Renal cortex interstitium (tissue), 15 donors: ENCODE measurements at places on chromosomes 7 and 10.

- DNase-seq: no peak
Measured at GRCh38 chr7:54060643-54061042, 481.5 kb upstream of the VSTM2A start.

DNA sequence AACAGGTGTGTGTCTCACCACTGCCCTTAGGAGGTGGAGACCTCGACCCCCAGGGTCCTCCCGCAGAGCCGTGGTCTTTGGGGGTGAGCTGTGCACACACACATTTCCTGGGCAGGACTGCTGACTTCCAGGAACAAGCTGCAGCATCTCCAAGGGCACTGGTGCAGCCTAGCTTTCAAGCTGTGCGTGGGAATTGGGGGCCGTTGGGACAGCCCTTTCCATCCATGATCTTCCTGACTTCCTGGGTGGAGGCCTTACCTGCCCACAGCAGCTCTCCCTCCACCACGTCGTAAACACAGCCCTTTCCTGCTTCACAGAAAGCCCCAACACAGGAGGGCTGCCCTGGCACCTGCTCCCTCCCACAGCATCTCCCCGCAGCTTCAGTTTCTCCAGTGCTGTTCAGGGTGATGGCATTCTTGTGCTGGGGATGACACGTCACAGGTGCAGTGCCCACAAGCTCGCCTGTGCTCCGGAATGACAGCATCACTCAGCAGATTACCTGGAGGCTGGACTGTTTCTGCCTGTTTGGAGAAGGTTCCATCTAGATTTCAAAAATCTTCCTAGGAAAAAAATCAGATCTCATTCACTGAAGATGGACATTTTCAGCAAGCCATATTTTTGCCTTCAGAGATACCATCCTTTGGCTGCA, 208.0 kb upstream of the PPP2R2D start:
- DNase-seq: no peak

DNA sequence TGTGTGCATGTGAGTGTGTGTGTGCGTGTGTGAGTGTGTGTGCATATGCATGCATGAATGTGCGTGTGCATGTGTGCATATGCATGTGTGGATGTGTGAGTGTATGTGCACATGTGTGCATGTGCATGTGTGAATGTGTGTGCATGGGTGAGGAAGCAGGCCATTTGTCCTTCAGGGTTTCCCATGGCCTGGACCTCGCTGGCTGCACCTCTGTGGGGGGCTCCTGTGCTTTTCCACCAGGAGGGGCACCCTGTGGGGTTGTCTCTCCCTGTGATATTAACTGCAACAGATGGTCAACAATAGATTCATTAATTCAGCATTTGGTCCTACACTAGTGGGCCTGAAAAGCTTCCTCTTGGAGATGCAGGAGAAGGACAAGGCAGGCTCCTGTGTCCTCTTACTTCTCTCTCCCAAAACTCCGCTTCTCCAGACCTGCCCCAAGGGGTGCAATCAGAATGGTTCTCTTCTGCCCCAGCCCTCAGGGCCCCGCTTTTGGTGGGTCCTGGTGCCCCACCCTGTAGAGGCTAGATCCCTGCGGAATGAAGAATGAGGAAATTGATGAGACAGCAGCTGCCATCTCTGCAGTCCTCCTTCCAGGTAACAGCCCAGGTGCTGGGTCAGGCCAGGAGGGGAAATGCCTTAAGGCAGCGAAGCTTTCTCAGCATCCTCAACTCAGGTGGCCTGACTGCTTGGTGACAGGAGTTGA, 41.5 kb upstream of the NUB1 start:
- DNase-seq: no peak

GRCh38 chr7:128100225-128100948, 69.2 kb upstream of the LRRC4 start:
- DNase-seq: no peak

DNA sequence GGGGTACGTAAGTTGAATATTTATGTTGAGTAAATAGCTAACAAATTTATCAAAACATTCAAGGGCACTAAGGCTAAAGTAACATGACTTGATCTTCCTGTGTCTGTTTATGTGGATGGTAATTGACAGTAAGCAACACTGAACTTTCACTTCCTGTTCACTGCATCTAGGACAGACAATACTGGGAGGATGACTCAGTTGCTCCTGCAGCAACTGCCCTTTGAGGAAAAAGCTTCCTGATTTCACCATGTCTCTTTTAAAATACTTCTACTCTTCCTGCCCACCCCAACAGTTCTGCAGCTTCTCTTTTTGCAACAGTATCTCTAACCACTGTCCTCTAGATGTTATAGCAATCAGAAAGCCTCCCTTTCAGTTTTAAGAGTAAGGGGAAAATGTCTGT, 76.6 kb upstream of the HGF start:
- DNase-seq: no peak

GRCh38 chr10:61262486-61263261, 190.5 kb downstream of the TMEM26 start:
- DNase-seq: no peak

GRCh38 chr7:140656548-140657515, 15.9 kb upstream of the ADCK2 start:
- DNase-seq: no peak

GRCh38 chr10:85618841-85619240, 747.8 kb downstream of the GRID1 start:
- no peak for DNase-seq

- DNase-seq: no peak
Measured at GRCh38 chr7:55155351-55156117, 136.7 kb downstream of the EGFR start.

DNA sequence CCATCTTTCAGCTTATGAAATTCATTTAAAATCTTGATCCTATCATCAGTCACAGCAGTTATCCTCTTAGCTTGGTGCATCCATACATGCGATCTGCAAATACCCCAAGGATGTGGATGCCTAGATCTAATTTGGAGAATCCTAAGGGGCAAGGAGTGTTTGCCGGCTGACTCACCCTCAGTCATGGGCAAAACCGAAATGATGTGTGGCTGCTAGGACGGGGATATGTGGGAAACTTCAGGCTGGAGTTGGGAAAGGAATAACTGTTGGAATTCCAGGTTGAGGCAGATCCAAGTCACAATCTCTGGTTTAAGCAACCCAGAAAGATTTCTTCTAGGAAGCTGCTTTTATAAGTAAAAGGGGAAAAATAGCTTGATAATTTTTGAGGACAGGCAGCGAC, 19.7 kb upstream of the GOT1 start:
- no peak for DNase-seq

DNA sequence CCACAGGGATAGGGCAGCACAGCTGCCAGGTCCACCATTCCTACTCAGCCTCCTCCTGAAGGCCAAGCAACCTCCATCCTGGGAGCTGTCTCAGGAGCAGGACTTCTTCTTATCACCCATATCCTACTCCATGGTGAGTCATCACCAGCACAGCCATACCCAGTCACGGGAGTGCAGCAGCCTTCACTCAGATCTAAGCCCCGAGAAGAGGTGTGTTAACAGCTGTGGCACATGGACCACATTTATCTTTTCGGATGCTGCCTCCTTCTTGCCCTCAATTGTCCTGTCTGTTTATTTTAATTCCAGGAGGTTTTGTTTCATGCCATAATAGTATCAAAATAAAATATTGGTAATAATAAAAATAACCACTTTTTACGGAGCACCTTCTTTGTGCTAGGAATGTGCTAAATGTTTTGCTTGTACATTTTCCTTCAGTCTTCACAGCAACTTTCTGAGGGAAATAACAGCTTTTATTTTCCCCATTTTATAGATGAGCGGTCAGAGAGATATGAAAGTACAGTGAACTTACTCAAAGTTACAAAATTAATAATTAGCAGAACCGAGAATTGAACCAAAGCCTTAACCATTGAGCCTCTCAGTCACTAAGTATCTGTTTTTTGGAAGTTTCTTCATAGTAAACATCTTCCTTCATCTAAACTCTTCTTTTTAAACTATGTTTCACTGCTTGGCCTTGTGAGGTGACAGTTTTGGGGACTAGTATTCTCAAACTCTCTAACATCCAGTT, 2.5 kb upstream of the KEL start:
- DNase-seq: no peak

DNA sequence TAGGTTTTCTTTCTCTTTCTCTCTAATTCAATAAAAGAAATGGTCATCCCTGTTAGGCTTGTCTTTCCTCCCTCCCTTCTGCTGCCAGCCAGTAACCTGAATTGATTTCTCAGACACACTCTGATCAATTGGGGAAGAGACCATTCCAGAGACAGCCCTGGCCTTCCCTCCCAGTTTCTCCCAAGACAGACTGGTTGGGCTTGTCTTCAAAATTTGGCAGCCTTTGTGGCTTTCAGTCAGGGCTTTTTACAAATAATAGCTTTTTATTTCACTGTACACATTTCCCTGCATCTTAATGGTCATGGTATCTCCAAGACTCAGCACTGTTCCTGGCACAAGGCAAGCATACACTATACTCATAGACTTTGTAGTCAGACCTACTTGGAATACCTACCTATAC, 33.9 kb downstream of the BCAP29 start:
- no peak for DNase-seq

GRCh38 chr10:133039803-133040165, 47.9 kb upstream of the ADGRA1 start:
- no peak for DNase-seq

DNA sequence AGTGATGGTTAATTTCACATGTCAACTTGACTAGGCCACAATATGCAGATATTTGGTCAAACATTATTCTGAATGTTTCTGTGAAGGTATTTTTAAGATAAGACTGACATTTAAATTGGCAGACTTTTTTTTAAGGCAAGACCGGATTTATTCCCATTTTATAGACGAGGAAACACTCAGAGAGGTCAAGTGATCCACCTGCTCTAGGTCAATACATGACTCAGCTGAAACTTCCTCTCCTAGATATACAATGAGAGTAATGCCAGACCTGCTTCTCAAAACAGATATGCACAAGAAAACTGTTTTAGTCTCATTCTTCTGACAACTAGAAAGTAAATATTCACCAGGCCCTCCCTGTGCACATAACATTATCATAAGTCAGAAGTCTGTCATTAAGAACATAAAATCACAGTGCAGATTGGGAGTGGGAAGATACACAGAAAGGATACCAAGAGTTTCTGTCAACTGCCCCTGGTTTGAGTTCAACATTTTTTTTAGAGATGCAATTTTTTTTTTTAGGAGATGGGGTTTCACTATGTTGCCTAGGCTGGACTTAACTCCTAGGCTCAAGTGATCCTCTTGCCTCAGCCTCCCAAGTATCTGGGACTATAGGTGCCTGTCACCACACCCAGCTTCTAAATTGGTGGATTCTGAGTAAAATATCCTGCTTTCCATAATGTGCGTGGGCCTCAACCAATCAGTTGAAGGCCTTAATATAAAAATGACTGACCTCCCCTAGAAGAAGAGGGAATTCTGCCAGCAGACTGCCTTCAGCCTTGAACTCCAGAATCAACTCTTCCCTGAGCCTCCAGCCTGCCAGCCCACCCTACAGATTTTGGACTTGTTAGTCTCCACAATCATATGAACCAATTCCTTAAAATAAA, 121.4 kb downstream of the ZFAND4 start:
- DNase-seq: no peak

GRCh38 chr10:2887391-2888070, 179.8 kb upstream of the PFKP start:
- DNase-seq: no peak

DNA sequence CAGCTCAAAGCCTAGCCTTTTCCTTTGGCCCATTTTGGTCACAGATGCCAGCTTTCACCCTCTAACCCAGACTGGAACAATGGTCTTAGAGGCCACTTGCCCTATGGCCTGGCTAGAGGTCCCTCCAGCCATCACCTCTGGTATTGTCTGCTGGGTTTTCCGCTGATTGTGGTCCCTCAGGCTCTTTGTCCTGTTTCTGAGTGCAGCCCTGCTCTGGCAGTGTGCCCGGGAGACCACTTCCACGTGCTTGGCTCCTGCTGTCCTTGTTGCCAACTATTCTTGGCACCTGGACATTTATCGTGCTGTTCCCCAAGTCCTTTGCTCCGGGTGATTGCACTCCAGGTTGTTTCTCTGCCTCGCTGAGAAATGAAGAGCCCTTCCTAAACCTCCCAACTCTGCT, 53.3 kb upstream of the FAM180A start:
- DNase-seq: no peak

DNA sequence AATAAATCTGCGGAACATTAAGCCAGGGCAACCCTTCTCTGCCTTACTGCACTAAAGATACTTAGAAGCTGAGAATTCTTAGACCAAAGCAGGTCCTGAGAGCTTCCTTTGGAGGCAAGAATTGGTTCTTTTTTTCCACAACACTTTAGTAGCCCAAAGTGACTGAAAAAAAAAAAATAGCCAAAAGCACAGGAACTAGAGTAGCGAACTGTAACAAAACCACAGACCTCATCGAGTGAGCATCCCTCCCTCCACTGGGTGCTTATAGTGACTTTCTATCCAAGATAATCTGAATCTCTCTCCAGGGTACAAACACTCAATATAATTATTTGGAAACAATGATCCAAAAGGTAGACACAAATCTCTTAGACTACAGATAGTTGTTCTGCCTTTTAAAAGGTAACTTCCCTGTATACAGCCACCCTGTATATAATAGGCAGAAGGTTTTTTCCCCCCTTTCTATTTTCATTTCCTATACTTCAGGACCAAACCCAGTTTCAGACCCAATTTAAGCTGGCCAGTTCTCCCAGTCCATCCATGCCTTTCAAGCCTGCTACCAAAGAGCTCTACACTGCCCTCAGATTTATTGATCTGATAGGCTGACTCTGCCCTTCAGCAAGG, 31.6 kb upstream of the KCNIP2 start:
- no peak for DNase-seq

DNA sequence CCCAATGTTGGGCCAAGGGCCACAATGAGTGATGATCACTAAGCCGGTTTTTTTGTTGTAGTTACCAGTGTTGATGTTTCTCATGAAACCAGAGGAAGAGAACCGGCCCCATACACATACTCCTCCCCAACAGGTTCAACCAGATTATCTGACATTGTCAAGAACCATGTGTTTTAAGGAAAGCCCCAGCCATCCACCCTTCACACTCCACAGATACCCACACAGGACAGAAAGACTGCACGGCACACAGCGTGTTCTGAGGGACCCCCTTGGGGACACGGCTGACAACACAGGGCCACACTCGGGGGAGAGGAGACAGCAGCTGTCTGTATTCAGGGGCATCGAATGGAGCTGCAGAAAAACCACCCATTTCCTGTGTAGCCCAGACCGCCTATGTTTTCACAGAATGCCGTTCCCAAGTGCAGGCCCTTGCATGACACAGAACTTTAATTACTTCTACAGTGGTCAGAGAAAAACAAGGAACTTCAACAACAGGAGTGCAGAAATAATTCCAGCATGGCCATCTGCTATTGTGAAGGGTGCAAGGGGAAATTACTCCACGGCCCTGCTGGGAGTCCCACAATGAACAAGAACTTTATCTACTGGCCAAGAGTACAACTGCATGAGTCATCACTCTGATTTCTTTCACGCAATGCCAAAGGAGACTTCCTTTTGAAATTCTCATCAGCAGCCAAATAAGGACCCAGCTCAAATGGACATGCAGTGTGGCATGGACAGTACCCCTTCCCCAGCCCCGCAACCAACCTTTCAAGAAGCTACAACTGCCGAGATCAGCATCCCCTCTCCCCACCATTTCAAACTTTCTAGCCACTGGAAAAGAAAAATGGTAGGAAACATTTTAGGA, 2.3 kb downstream of the KLF6 start:
- DNase-seq: no peak

DNA sequence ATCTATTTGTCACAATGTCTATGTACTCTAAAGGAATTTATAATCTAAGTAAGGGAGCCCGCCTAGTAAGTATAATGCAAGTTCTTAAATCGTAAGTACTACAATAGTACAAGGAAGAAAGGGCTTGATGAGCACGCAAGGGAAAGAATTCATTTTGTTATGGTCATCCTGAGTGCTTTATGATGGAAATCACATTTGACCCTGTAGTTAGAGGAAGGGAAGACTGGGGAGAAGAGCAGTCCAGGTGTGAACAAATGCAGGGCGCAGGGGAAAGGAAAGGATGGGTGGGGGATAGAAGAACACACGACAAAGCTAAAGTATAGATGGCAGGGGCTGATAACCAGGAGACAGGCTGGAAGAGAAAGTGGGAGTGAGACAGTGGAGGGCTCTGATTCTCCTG, 88.2 kb upstream of the ARMC3 start:
- DNase-seq: no peak
